Osteocyte (in vitro differentiated cells): ENCODE measurements at places on chromosomes 3 and 15.

DNA sequence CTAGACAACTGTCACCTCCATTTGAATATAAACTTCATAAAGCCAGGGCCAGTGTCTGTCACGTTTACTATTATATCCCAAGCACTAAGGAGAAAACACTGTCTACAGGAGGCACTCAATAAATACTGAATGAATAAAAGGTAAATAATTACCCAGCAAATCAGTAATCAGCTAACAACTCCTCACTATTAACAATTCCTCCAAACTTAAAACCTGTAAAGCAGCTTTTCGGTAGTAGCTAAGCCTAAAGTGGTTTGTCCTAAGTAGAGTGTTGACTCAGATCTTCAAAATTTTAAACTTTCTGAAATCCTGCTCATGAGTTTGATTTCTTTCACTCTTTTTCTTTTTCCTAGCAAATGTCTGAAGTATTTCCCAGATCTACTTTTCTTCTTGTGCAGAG lies 39.9 kb downstream of the C3orf80 start:
- H3K36me3 ChIP-seq = peaks cover 18% of the 10 kb centered on the region
- no peak overlapping the region for H3K4me3 ChIP-seq
- no peak for DNase-seq
- no peak overlapping the region for H3K27ac ChIP-seq

DNA sequence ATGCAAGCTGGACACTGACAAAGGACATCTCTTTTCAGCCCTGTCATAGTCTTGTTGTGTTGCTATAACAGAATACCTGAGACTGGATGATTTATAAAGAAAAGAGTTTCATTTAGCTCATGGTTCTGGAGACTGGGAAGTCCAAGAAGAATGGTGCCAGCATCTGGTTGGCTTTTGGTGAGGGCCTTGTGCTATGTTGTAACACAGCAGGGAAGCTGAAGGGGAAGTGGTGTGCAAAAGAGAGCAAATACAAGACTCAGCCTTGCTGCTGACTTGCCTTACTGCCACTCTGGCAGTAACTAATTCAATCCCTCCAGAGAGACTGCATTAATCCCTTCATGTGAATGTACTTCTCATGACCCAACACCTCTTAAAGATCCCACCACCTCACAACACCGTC lies 356.3 kb upstream of the PROK2 start:
- no peaks in the 10 kb centered on the region for H3K36me3 ChIP-seq
- no peak overlapping the region for H3K27ac ChIP-seq
- no peak for DNase-seq
- peaks cover 35% of the 10 kb centered on the region for H3K27me3 ChIP-seq
- H3K4me3 ChIP-seq = no peak overlapping the region
- H3K4me1 ChIP-seq = peaks cover 2% of the 10 kb centered on the region

DNA sequence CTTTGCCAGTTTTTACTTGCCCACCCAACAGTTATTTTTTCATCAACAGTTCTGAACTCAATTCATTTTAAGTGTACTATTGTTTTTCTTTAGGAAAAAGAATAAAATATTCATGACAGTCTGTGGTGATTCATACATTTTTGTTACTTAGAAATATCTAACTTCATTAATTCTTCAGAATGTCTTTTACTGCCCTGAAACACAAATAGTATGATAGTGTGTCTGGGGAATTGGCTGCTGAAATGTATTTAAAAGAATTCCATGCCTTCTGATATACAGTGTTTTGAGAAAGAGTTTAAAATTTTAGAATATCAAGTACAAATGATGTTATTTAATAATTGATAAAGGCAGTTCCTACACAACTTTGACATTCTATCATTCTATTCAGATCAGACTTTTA lies 854.1 kb downstream of the NAALADL2 start:
- H3K36me3 ChIP-seq = no peaks in the 10 kb centered on the region
- peak overlapping the region; percentile 35 for H3K27ac ChIP-seq
- H3K4me3 ChIP-seq = no peak overlapping the region

- H3K36me3 ChIP-seq = no peaks in the 10 kb centered on the region
- peaks cover 11% of the 10 kb centered on the region for H3K27me3 ChIP-seq
- peaks cover 7% of the 10 kb centered on the region for H3K4me1 ChIP-seq
- H3K4me3 ChIP-seq = no peak overlapping the region
- no peak for DNase-seq
Measured at GRCh38 chr15:61119556-61119955, 109.5 kb downstream of the RORA start.

- H3K4me3 ChIP-seq = no peak overlapping the region
- H3K36me3 ChIP-seq = no peaks in the 10 kb centered on the region
- DNase-seq = no peak
Measured at GRCh38 chr15:78322724-78323521, 17.2 kb upstream of the CRABP1 start.

DNA sequence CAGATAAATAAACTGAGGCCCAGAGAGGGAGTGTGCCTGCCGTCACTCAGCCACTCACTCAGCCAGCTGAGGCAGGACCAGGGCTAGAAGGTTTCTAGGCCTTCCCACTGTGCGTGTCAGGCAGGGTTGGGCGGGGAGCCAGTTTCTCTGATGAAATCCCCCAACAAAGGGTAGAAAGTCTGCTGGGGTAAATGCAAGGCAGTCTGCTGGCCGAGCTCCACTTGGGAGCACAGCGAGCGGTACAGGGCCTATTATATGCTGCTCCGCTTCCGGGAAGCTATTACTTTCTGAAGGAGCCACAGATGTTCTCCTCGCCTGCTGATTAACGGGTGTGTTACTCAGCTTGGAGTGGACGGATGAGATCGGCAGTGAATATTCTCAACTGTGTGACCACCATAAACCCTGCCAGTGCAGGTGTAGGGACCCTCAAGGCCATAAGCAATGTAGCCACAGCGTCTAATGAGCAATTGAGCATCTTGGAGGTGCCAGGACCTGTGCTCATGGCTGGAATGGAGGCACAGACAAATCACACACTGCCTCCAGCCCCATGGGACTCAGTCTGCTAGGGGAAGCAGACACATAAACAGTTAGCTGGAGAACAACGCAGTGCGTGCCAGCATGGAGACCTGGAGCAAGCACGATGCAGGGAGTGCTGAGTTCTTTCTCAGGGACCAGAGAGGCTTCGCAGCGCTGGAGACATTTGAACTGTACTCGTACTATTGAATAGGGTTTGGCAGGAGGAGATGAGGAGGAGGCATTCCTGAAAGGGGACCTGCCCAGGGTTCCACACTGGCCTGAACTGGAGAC lies 42.1 kb downstream of the CORO2B start:
- H3K4me1 ChIP-seq = peaks cover 45% of the 10 kb centered on the region
- DNase-seq = peak; percentile 92
- no peaks in the 10 kb centered on the region for H3K36me3 ChIP-seq
- H3K27me3 ChIP-seq = no peaks in the 10 kb centered on the region
- H3K27ac ChIP-seq = peak overlapping the region; percentile 93
- H3K4me3 ChIP-seq = peak overlapping the region; percentile 33

GRCh38 chr3:119723022-119723421 lies 20.2 kb downstream of the CFAP91 start:
- no peak for DNase-seq
- H3K4me1 ChIP-seq = no peaks in the 10 kb centered on the region
- no peaks in the 10 kb centered on the region for H3K27me3 ChIP-seq
- H3K27ac ChIP-seq = no peak overlapping the region
- H3K36me3 ChIP-seq = no peaks in the 10 kb centered on the region
- no peak overlapping the region for H3K4me3 ChIP-seq

DNA sequence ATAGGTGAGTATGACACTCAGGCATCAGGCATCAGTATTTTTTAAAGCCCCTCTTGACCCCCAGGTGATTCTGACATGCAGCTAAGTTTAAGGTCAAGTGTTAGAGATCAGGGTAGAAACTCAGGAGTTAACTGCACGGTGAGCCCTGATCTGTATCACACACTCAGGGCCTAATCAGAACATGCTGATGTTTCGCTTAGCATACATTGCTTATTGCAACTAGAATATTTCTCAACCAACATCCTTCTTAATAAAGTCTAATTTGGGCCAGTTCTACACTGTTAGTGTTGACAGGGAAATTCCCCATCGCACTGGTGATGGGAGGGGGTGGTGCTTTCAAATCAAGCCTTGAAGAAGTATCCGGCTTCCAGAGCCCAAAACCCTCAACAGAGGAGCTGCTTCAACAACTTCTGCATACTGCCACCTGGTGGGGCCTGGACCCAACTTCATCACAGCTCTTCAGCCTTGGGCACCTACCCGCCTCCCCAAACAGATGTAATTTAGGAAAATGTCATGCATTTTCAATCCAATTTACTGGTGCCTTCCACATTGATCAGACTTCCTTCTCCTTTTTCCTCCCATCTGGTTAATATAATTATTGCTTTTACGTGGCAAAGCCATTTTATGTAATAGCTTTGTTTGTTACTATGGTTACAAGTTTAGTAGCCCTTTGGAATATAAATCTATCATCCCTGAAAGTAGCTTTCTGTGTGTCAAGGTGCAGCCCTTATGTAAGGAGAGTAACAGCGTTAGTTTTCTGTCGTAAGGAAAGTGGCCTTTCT lies 312.2 kb downstream of the RORA start:
- H3K36me3 ChIP-seq = no peaks in the 10 kb centered on the region
- peak; percentile 89 for DNase-seq
- H3K4me1 ChIP-seq = peaks cover 11% of the 10 kb centered on the region
- no peak overlapping the region for H3K27ac ChIP-seq
